ENCODE measurements at places on chromosomes 11 and 22. TPM values are rescaled to one million over a fixed set of nuclear protein-coding genes. Genes with fewer than 3 reads are reported as not detected.

The ZP1 gene
- not detected for total RNA-seq

The TMPRSS5 gene
- 0.21 TPM for total RNA-seq

The KCNJ5 gene
- 0.35 TPM for total RNA-seq

The PDE2A gene
- total RNA-seq: 2.9 TPM

The ST14 gene
- total RNA-seq: 4.5 TPM

- no peak for DNase-seq
Observed at GRCh38 chr11:100641456-100641855, 45.6 kb upstream of the ARHGAP42 start.

DNA sequence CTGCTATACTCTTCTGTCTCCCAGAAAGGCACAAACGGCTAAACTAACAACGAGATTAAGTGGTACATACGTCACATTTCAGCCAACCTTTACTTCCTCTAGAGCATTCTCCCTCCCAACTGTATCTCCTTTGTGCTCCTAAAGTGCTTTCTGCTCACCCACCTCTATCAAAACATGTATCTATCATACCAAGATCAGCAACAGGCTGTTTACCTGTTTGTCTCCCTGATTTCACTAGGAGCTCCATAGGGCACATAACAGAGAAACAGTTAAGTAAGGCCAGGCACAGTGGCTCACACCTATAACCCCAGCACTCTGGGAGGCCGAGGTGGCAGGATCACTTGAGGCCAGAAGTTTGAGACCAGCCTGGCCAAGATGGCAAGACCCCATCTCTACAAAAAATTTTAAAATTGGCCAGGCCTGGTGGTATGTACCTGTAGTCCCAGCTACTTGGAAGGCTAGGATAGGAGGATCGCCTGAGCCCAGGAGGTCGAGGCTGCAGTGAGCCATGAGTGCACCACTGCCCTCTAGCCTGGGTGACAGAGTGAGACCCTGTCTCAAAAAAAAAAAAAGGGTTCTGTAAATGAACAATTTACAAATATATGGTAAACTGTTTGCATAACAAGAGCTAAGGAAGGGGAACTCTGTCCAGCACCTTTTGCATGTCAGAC, 2.8 kb downstream of the NDUFC2 start:
- DNase-seq: no peak
